ENCODE measurements at places on chromosomes 12 and 14.

DNA sequence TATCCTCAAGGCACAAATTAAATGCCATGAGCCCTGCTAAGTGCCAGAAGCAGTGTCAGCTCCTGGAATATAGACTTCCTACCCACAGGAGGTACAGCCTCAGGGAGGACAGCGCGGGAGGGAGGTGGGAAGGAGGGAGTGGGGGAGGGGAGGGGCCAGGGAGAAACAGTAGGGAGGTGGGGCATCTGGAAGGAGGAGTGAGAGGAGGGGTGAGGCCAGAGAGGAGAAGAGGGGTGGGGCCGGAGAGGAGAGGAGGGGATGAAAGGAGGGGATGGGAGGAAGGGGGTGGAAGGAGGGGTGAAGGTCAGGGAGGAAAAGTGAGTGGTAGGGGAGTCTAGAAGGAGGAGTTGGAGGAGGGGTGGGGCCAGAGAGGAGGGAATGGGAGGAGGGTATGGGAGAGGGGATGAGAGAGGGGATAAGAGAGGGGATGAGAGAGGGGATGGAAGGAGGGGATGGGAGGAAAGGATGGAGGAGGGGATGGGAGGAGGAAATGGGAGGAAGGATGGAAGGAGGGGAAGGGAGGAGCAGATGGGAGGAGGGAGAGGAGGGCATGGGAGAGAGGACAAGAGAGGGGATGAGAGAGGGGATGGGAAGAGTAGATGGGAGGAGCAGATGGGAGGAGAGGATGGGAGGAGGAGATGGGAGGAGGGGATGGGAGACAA, 9.2 kb upstream of the CCDC197 start:
- no peak for DNase-seq

GRCh38 chr14:105166571-105167302, 1.8 kb downstream of the JAG2 start:
- DNase-seq: no peak

DNA sequence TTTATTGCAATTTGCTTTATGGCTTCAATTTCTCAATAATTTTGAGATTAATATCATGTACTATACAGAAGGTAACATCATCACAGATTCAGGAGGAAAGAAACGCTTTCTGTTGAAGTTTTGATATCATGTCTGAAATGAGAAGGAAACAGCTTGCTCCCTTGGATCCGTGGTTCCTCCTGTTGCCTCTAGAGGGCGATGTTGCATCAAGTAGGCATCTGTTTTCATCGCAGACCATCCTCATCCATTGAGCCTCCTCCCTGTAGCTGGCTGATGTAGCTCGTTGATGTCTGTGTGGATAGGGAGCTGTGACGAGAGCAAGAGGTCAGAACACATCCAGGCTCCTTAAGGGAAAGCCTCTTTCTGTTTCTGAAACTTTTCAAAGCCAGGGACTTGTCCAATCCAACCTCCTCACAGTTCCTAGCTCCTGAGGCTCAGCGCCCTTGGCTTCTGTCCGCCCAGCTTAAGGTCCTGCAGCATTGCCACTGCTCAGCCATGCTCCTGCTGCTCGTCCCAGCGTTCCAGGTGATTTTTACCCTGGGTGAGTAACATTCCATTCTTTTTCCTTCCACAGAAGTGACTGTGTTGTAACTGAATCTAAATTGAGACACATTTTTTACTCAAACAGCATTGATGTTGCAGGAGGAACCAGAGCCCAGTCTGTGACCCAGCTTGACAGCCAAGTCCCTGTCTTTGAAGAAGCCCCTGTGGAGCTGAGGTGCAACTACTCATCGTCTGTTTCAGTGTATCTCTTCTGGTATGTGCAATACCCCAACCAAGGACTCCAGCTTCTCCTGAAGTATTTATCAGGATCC, 304.8 kb upstream of the OR4E1 start:
- no peak for DNase-seq

- no peak for DNase-seq
Measured at GRCh38 chr12:111216387-111217159, 152.3 kb downstream of the PHETA1 start.

DNA sequence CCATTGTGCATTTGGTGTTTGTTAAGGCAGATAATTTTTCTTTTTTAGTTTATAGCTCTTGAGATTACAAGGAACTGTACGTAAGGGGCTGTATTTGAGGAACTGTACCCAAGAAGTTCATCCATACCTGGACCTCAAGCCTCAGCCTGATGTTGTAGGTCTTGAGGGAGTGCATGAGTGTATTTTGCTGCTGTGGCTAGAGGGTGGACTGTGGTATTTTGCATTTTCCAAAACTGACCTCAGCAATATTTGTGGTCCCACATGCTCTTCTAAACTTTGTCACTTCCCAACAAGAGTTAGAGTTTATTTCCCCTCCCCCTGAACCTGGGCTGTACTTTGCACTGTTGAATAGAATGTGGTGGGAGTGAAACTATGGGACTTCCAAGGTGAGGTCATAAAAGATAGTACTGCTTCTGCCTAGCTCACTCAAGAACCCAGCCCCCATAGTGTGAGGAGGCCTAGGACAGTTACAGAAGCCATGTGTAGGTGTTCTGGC, 42.2 kb upstream of the FBXO33 start:
- no peak for DNase-seq

GRCh38 chr12:84054811-84055210, 857.8 kb downstream of the SLC6A15 start:
- no peak for DNase-seq

GRCh38 chr12:18998343-18999261, 130.9 kb upstream of the PLEKHA5 start:
- no peak for DNase-seq

GRCh38 chr12:127717278-127717677, 549.7 kb upstream of the TMEM132C start:
- no peak for DNase-seq

DNA sequence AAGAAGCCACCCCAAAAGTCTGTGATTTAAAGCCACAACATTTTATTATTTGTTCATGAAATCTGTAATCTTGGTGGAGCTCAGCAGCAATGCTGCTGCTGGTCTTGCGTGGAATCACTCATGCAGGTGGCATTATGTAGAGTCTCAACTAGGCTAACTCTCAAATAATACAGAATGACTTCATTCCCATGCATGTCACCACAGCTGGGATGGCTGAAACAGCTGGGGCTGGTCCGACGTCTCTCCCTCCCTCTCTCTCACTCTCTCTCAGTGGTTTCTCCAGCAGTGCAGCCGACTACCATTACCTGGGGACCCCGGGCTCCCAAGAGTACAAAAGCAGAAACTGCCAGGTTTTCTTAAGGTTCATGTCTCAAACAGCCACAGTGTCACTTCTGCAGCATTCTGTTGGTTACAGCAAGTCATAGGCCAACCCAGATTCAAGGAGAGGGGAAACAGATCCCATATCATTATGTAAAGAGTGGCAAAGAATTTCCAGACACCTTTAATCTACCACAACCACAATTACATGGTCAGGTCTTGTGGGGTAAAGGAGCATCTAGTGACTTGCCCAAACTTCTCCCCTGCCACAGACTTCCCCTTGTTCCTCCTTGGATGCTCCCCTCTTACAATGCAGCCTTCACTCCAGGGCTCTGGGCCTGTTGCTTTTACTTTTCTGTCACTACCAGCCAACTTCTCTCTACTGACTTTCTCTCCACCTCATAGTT, 192.0 kb upstream of the HMGA2 start:
- no peak for DNase-seq

GRCh38 chr12:121873216-121873569, 14.5 kb upstream of the HPD start:
- DNase-seq: no peak

- DNase-seq: no peak
Measured at GRCh38 chr14:61569812-61570548, 125.3 kb upstream of the HIF1A start.

- DNase-seq: no peak
Measured at GRCh38 chr14:77657280-77657679, 40.8 kb upstream of the SPTLC2 start.

DNA sequence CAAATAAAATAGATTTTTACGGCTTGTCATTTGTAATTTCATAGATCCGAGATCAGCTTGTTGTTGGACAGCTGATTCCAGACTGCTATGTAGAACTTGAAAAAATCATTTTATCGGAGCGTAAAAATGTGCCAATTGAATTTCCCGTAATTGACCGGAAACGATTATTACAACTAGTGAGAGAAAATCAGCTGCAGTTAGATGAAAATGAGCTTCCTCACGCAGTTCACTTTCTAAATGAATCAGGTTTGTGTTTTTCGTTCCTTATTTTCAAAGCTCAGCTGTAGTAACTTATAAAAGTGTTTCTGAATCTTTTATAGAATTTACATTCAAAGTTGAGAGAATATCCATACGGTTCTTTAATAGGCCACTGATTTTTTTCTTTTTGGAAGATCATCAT, 89.1 kb downstream of the LRRK2 start:
- DNase-seq: no peak

GRCh38 chr12:75177997-75178396, 31.6 kb downstream of the KCNC2 start:
- DNase-seq: no peak

DNA sequence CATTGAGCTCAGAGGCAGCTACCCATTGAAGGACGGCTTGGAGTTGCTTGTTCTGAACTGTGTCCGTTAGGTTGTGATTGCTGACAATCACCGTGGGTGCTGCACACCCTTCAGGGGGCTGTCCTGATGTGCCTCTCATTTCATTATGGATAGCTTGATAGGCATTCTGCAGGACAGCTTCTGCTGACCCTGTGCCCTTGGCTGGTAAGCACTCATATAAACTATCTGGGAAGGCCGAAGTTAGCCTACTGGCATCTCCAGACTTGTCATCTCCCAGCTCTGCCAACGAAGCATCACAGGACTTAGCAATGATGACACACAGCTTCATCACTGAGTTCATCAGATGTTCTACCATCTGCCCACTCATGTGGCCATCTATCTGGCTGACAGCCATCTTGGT, 22.3 kb downstream of the AKAP3 start:
- no peak for DNase-seq

DNA sequence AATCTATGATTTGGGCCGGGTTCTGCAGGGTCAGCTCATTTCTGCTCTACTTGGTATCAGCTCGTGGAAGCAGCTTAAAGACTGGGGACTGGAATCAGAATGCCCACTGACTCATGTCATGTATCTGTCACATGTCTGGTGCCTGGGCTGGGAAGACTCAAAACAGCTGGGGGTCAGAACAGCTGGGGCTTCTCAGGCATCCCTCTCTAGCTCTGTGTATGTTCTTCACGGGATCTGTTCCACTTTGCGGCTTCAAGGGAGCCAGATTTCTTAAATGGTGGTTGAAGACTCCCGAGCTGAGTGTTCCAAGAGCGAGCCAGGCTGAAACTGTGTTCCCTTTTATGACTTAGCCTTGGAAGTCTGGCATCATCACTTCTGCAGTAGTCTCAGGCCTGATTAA, 11.9 kb downstream of the AEBP2 start:
- DNase-seq: no peak

DNA sequence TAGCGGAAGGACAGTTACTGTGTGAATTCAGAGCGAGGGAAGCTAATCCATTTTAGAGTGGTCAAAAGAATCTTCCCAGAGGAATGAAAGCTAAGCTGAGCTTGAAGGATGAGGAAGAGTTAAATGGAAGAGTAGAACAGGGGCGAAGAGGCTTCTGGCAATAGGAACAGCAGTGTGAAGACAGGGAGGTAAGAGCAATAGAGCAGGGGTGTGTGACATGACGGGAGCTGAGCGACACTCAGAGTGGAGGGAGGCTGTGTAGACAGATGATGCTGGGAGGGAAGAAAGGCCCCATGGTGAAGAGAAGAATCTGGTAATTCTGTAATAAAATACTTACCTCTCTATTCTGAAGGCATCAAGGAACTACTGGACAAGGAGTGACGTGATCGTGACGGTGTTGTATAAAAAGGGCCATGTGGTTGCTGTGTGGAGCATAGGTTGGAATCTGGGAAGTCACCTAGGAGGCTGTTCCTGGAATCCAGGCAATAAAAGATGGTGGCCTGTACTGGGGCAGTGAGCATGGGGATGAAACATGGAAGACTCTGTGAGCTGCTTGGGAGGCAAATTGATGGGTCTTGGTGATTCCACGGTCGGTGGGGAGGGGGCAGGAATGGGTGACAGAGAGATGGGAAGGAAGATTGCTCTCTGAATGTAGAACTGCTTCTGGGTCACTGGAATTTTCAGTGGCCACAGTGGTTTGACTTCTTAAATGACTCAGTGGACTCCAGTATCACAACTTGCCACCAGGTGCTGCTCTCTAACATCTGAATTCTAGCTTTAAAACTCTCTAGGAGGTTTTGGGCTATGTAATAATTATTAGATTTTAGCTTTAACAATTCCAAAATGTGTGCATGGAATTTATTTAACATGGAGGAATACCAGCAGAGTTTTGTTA, 164.1 kb downstream of the ATP23 start:
- no peak for DNase-seq

DNA sequence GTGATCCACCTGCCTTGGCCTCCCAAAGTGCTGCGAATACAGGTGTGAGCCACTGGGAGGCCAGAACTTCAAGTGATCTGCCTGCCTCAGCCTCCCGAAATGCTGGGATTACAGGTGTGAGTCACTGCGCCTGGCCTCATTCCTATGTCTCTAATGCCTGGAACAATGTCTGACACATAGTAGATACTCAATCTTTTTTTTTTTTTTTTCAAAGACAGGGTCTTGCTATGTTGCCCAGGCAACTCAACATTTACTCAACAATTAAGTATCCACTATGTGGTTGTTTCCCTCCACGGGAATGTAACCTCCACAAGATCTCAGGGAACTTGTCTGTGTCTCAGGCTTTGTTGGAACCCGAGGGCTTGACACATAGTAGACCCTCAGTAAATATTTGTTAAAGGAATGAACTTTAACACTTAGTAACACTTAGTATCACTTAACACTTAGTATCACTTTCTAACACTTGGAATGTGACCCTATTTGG, 3.0 kb upstream of the TMEM120B start:
- no peak for DNase-seq

GRCh38 chr12:11615481-11615880, 34.0 kb upstream of the ETV6 start:
- DNase-seq: no peak

GRCh38 chr12:64578566-64578965, 31.7 kb upstream of the RASSF3 start:
- DNase-seq: no peak

GRCh38 chr12:47648056-47648579, 57.7 kb downstream of the RPAP3 start:
- DNase-seq: no peak

DNA sequence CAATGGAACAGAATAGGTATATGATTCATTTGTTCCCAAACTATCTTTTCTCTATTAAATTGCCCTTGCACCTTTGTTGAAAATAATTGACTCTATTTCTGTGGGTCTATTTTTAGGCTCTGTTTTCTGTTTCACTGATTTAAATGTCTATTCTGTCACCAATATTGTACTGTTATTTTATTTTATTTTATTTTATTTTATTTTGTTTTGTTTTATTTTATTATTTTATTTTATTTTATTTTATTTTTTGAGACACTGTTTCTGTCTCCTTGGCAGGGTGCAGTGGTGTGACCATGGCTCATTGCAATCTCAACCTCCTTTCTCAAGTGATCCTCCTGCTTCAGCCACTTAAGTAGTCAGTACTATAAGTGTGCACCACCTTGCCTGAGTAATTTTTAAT, 34.9 kb downstream of the OR4N2 start:
- DNase-seq: no peak

- no peak for DNase-seq
Measured at GRCh38 chr14:76996563-76997146, 31.9 kb downstream of the IRF2BPL start.

- no peak for DNase-seq
Measured at GRCh38 chr14:36900846-36901245, 239.2 kb downstream of the PAX9 start.

- no peak for DNase-seq
Measured at GRCh38 chr12:84599539-84599938, 313.1 kb downstream of the SLC6A15 start.

All from mesenteric fat pad (tissue), 1 donor.